ENCODE measurements at places on chromosomes 5 and 9.

DNA sequence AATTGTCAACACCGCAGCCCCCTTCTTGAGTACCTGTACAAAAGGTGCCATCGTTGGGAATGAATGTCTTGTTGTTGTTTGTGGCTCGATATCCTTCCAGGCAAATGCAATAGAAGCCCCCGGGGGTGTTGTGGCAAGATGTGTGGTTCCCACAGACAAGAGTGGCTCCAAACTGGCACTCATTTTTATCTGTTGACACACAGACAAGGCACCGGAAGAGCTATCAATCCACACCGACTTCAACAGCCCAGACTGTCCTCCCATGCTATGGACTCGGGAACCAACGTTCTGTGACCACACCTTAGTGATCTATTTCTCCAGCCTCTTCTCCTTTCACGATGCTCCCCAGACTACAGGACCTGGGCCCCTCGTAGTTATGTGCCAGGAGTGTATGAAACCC lies 25.9 kb downstream of the SUSD1 start:
- DNase-seq: no peak

DNA sequence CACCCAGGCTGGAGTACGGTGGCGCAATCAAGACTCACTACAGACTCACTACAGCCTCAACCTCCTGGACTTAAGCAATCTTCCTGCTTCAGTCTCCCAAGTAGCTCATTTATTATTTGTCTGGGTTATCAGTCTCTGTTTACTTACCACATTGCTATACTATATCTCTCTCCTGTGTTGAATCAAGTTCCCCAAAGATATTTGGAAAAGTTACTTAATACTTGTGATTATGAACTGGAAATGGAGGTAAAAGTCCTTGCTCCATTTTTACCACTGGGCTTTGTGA lies 55.6 kb downstream of the ANGPTL2 start:
- no peak for DNase-seq

GRCh38 chr9:109499093-109499630 lies 1.1 kb upstream of the PTPN3 start:
- no peak for DNase-seq

DNA sequence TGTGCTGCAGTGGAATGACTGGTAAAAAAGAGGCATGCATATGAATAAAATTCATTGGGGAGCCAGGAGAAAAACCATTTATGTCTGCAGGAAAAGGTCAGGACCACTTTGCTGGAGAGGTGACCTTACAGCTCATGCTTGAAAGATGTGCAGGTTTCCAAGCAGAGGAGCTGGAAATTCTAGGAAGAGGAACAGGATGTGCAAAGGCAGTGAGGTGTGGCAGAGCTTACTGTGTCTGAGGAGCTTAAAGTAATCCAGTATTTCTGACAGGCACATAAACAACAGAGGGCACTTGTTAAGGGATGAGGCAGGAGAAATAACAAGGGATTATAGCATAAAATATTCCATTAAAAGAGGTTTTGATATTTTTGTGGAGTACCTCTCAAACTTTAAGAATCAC lies 203.2 kb downstream of the CD180 start:
- DNase-seq: no peak

DNA sequence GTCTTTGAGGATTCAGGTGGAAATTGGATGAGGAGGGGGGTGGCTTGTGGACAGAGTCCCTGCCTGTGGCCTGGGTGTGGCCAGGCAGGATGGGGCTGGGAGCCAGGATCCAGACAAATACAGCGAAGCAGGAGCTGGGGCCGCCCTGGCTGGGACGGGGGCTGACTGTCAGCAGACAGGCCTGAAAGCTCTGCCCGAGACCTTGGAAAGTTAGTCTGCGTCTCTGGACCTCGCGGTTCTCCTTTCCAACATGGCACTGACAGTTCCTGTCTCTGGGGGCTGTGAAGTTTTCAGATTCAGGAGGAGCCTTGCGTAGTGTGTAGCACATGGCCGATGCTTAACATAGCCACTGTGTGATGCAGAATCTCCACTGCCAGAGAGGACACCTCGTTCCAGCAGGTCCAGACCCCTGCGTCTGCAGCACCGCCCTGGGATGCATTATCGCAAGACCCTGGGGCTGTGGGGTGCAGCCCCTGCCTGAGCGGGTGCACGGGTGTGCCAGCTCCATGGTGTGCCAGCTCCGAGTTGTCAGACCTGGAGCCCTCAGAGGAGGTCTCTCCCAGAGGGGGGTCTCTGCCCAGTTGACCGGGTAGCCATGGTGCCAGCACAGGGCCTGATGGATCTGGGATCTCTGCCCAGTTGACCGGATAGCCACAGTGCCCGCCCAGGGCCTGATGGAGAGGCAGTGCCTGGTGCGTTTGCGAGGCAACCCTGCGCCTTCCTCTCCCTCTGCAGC lies 89.3 kb downstream of the COL5A1 start:
- no peak for DNase-seq

- DNase-seq: no peak
Measured at GRCh38 chr5:150562832-150563231, 54.9 kb downstream of the NDST1 start.

GRCh38 chr5:71679714-71680113 lies 39.4 kb upstream of the CARTPT start:
- no peak for DNase-seq

GRCh38 chr5:129747572-129748407 lies at the start of gene MINAR2:
TSS of gene MINAR2 (plus strand) at chr5:129748094. CDS start at chr5:129748191, 97 bp downstream.
- no peak for DNase-seq

GRCh38 chr5:156913719-156914370 lies 49.2 kb downstream of the TIMD4 start:
- no peak for DNase-seq

DNA sequence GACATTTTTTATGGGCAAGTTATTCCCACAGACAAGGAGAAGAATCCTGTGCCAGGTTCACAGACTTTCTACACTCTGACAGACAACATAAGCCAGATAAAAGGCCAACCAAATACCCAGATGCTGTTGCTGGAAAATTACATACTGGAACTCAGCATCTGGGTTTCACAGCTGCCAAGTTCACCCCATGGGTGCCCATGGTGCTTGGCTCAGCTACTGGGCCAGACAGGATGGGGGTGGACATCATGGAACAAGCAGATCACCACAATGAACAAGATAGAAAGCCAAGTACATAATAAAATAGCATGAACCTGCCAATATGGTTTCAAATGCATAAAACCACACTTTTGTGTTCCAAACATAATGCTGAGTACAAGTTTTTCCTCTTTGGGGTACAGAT lies 999.8 kb downstream of the NR2F1-AS1 start:
- DNase-seq: no peak

DNA sequence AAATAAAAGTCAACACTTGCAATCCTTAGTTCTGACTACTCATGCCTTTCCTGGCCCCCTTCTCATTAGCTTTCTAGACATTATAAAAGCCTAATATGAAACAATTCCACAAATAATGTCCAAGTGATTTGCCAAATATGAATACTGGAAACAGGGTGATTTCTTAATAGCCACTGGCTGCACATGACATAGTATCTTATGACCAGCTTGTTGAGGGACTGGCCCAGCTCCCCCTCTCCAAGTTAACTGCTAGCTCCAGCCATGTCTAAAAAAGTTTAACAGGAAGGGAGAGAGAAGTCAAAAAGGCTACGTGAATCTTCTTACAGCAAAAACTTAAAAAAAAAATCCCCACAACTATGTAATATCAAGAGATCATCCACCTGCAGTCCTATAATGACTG lies 1.5 kb downstream of the CERT1 start:
- DNase-seq: no peak

- DNase-seq: no peak
Measured at GRCh38 chr5:74560245-74560644, 80.3 kb downstream of the ENC1 start.

DNA sequence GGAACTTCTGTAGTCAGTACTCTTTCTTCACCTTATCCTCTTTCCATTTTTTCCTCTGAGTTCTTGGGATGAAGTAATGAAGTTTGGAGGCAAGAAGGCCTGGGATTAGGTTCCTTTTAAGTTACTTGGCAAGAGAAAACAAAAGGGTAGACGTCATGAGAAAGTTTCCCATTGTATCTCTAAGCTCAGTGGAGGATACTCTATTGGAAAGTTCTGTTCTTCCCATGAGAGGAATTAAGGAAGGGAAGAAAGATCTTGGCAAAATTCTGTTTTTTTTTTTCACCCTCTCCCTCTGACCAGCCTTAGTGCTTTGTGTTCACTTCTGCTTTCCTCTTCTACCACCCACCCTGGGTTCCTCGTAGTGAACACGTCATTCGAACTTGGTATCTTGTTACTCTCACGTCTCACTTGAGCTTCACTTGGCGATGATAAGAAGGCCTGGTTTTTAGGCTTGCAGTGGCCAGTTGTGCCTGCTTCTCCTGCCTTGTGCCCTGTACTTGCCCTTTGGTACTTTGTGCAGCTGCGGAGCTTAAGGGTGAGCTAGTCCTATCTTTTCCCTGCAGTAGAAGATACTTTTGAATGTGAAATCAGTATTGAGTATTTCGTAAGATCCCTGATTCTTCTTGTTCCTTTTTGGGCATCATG lies 67.0 kb downstream of the ARHGAP26 start:
- DNase-seq: no peak

- no peak for DNase-seq
Measured at GRCh38 chr5:157747766-157748700, 4.5 kb downstream of the LSM11 start.

DNA sequence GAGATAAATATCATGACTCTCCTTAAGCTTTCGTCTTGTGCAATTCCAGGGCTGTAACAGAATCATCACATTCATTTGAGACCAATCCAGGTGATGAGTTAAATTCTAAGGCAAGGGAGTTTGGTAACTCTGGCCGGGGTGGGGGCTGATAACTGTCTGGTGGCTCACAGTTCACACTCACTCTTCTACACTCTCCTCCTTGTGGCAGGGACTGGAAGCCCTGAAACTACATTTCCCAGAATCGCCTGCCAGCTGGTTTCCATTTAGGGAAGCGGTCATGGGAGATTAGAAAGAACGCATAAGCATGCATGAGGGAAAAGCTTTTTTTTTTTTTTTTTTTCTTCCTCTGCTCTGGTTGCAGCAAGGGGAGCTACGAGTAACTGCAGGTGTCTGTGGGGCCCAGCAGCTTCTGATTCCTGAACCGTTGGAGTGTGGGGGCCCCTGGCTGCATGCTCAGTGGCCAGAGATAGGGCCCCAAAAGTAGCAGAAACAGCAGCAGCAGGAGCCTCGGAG lies 154.8 kb upstream of the TBC1D2 start:
- DNase-seq: no peak

DNA sequence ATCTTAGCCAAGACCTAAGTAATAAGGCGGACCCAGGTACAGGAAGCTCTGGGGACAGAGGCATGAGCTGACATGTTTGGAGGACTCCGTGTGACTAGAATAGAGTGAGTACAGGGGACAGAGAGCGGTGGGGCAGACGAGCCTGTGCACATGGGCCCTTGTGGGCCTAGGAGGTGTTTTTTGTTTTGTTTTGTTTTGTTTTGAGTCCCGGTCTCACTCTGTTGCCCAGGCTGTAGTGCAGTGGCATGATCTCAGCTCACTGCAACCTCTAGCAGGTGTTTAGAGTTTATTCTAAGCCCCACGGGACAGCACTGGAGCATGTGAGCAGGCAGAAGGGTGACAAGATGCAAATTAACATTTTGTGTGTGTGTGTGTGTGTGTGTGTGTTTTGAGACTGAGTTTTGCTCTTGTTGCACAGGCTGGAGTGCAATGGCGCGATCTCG lies 3.1 kb upstream of the EEIG1 start:
- DNase-seq: no peak

GRCh38 chr5:84260140-84260539 lies 124.5 kb downstream of the EDIL3 start:
- DNase-seq: no peak

- no peak for DNase-seq
Measured at GRCh38 chr5:61659221-61659696, 327.2 kb downstream of the ZSWIM6 start.

DNA sequence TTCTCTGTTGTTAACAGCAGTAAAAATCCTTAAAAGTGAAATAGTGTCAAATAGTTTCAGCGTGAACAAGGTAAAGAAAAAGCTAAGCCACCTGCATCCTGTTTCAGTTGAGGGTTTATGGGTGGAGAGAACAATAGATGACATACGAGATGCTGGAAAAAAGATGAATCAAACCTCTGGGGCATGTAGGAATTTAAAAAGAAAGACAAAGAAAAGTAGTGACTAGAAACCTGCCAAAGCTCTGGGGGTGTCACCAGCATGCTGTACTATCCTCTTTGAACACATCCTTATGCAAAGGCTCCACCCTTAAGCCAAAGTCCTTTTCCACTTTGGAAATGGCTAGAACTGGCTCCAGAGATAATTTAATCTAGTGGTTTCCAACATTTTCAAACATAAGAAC lies 22.2 kb downstream of the SCAI start:
- no peak for DNase-seq

DNA sequence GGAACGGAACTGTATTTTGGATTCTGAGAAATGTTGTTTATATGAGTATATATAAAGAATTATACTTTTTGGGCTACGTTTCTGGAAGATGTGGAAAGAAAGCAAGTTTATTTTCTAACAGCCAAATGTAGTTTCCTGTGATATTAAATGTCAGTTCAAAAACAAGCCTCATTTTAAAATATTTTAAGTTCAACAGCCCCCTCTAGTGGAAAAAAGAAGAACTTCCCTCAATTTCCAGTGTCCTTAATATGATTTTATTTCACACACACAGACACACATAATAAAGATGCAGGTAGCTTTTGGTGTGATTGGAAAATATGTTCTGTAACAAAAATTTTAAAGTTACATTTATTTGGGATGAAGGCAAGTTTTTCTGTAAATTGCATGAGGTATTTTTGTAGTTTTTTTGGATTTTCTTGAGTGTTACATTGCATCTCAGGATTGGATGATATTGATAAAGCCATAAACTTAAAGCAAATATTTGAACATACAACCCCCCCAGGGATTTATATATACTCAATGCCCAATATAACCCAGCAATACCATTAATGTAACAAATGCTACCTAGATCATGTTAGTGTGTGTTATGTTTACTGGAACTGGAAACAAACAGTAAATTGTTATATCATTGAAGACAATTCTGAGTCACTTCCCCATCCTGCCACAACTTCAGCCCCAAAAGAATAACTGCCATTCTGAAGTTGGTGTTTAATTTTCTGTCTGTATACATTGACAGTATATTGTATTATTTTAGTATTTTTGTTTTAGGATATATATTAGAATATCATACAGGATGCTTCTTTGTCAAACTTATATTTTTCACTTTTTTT lies 54.0 kb downstream of the CCDC171 start:
- DNase-seq: no peak

- DNase-seq: peak; percentile 7
Measured at GRCh38 chr9:92717201-92718085, 47.2 kb downstream of the BICD2 start.

DNA sequence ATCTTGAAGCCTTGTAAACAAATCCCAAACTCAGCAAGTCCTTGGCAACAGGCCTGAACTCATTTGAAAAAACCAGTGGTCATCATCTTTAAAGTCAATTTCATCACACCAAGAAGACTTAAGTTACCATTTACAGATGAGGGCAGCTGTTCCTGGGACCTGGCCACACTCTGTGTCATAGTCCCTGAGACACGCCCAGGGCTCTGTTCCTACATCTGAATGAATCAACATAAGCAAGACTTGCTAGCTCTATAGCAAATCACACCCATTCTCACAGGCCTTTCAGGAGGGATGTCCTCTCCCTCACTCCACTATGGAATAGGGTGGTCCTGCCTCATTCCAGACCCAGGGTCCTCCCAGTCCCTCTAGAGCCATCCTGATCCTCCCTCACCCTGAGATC lies 142.8 kb downstream of the NSG2 start:
- no peak for DNase-seq
